ENCODE measurements at places on chromosomes 5 and 9. TPM values are rescaled to one million over a fixed set of nuclear protein-coding genes. Genes with fewer than 3 reads are reported as not detected.

- no peaks in the 10 kb centered on the region for H3K4me1 ChIP-seq
- no peaks in the 10 kb centered on the region for H3K36me3 ChIP-seq
- no peak overlapping the region for H3K4me3 ChIP-seq
- no peaks in the 10 kb centered on the region for H3K27me3 ChIP-seq
- no peak overlapping the region for H3K27ac ChIP-seq
- no peak for DNase-seq
Measured at GRCh38 chr5:44318883-44319282, 70.3 kb downstream of the FGF10 start.

DNA sequence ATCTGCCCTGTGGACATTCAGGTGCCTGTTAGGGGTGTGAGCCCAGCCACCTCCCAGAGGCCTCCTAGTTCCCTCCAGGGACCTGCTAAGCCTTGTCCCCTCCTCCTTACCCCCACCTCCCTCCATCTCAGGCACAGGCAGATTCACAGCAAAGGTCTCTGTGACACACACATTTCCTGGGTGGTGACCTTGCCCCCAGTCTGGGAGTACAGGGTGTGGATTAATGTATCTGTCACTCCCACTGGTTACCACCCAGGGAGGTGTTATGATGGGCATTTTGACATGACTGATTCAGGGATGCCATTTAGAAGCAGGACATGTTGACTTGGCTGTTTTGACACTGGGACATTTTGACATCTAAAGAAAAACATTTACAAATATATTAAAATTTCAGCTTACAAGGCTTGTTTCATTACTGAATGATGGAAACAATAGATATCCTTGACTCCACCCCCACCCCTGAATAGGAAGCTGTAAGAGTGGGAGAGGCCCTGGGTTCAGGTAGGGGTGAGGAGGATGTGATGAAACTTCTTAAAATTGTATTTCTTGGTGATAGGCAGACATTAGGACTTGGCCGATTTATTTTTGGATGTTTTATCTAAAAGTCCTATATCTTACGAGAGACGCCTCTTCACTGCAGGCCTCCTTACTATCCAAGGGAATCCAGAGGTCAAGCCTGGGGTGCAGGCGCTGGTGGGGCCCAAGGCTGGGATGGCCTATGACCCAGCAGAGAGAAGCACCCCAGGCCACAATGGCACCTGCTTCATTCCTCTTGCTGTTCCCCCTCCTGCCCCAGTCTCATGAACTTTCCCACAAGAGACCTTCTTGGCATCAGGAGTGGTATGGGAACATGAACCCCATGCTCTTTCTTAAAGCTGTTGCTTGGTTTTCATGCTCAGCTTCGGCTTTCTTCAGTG lies 101.9 kb downstream of the MACROH2A1 start:
- no peak for DNase-seq
- H3K4me3 ChIP-seq: no peak overlapping the region

DNA sequence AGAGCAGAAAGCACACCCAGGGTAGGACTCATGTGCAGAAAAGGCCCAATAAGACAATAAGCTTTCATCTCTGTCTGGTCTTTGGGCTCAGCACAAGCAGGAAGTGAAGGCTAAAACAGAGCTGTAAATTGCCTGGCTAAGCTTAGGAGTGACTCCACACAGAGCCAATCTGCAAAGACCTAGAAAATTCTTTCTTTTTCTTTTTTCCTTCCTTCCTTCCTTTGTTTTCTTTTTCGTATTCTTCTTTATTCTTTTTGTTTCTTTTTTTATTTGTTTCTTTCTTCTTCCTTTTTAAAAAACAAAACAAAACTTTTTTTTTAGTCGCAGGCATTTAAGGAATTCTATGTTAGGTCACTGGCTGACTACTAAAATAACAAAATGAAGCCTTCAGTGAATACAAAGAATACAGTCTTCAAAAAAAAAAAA lies 12.2 kb downstream of the SLC35A4 start:
- H3K4me3 ChIP-seq: no peak overlapping the region
- H3K36me3 ChIP-seq: no peaks in the 10 kb centered on the region
- no peak overlapping the region for H3K27ac ChIP-seq

PCAT7 gene
- total RNA-seq: not detected

CDO1 gene
- 21.4 TPM for total RNA-seq

Data from sigmoid colon (tissue), 7 donors.